ENCODE measurements at places on chromosomes 5 and 9.

GRCh38 chr9:138061631-138062030, 184.0 kb downstream of the CACNA1B start:
- DNase-seq: no peak

DNA sequence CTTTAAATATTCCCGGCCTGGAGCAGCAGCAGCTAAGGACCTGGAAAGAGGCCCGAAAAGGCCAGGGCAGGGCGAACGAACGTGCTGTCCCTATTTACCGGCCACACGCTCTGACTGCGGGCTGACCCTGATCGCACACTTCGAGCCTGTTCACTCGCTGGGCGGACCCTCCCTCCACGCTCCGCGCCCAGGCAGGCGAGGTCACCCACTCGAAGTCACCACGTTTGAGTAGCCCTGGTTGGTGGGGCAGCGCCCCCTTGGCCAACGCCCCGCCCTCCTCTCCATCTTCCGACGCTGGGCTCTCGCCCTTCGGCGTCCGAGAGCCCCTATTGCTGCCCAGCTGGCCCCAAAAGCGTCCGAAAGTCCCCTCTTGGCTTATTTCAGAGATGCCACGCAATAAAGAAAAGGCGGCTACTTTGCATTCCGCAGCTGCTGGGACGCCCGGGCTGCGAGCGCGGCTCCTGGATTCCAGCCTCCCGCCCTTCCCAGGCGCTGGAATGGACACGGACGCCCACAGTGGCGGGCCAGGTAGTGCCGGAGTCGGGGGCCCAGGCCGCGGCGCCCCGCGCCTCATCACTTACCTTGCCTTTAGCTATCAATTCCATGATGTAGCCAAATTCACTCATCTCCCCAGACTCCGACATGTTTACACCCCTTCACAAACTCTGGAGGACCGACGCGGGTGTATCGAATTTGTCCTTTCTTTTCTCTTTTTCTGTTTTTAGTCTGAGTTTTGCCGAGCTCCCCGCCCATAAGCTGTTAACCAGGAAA, 9.9 kb upstream of the TRIM36 start:
- peak; percentile 77 for DNase-seq

- DNase-seq: no peak
Observed at GRCh38 chr9:134123764-134124128, 12.1 kb upstream of the WDR5 start.

GRCh38 chr9:87533271-87533670, 35.6 kb downstream of the DAPK1 start:
- no peak for DNase-seq

GRCh38 chr9:108722396-108722795, 133.4 kb downstream of the ACTL7B start:
- DNase-seq: no peak

DNA sequence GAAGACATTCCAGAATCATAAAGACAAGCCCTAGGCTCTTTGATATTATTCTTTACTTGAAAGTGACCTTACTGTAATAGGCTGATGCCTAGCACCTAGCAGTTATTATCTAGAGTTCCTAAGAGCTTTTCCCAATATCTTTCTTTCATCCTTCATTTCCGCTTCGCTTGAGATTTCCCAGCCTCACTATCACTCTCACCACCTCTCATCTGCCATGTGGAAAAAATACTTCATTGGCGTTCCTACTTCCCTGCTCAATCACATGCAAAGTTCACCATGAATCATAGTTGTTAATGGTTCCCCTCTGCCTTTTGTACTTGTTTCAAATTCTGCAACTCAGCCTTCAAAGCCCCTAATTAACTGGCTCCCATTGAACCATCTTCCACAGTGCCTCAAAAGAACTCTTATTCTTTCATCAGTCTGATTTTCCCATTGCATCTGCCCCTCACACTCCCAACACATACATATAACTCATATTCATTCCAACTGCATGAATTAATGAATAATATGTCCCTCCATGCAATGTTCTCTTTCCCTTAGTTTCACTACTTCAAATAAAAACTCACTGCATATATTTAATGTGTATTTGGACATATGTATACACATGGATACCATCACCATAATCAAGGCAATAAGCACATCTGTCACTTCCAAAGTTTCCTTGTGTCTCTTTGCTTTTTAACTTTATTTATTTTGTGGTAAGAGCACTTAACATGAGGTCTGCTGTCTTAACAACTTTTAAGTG, 221.6 kb downstream of the PARP8 start:
- DNase-seq: no peak

DNA sequence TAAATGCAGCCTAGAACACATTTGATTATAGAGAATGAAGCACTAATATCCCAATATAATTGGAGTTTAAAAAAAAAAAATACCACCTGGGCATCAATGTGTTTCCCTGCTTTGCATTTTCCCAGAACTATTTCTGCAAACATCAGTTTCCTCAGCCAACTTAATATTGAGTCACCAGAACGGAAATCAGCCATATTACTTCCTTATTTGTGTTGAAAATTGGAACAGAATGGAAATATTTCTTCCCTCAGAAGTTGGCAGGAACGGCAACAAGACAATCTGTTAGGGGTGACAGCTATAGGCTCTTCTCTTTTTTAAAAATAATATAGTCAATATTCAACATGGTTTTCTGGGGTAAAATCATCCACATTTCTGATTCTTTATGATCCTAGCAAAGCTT, 4.0 kb downstream of the MFAP3 start:
- DNase-seq: no peak

GRCh38 chr5:116428966-116429365, 145.7 kb downstream of the SEMA6A start:
- DNase-seq: no peak

DNA sequence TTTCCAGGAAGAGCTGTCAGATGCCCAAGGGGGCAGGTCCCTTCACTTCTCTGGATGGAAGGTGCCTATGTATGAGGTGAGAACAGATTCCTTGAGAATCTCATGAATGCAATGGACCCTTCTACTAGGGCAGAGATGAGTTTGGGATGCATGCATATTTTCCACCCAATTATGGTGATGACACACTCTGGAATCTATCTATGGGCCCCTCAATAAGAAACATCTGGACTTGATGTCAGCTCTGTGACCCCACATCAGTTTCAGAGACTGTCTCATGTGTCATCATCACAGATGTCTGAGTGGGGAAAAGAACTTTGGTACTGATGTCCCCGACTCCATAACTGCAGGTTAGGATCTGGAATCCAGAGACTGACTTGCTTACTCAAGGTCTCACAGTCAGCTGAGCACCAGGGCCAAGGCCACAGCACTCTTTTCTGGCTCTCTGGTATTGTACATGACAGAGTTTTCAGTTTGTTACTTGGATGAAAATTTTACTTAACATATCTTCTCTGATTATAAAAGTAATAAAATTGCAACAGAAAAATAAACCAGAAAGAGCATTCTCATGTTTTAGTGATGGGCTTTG, 177.0 kb downstream of the DCP2 start:
- DNase-seq: no peak

DNA sequence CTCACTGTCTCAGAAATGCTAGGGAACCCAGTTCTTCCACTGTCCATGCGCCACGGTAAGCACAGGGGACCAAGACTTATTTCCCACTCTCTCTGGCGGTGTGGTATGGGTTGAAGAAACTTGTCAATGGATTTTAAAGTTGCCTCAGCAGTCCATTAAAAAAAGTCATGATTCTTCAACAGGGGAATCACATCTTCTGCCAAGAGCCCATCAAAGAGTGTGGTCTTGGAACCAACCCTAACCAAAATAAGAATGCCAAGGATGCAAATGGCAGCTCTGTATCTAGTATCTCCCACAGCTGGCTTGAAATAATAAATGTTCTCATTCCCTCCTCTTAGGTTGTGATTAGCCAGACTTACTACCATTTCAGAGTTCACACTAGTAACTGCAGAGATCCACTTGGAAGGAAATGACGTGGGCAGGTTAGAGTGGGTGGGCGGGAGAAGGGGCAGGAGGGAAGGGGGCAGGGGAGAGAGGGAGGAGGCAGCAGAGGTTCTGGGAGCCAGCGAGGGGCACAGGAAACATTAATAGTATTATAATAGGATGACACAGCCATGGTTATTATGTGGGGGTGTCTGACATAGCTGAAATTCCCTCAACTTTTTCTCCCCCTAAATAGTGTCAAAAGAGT, 17.6 kb downstream of the PTCH1 start:
- DNase-seq: no peak

DNA sequence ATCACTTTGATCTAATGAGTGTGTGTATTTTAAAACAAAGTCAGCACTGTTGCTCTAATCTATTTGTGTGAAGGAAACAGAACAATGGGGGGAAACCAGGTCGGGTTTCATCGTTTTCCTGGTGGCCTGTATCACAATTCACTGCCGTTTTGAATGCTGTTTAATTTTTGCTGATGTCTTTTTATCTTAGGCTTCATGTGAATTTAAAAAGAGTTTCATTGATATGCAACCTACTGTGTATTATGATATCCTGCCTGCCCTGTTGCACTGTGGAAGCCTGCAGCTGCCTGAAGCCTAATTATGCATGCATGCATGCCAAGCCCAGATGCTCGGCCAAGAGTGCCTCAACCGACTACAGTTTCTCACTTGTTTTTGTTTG, 307.5 kb downstream of the ZNF608 start:
- DNase-seq: peak; percentile 37

GRCh38 chr9:95678759-95679158, 162.0 kb upstream of the PTCH1 start:
- no peak for DNase-seq

DNA sequence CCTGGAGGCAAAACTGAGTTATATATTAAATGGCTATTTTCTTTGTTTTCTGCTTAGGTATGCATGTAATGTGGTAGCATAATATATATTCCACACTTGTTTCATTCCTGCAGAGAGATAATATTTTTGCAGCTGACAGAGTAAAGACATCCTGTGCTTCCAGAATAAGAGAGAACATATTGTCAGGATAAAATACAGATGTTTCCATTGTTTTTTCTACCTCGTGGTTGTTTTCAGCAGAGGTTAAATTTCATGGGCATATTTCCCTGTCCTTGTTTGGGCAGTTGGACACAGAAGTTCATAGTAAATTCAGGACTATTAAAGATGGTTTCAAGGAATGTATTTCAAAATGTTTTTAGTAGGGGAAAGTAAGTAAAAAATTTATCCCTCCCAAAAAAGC, 47.6 kb upstream of the MEGF10 start:
- no peak for DNase-seq

DNA sequence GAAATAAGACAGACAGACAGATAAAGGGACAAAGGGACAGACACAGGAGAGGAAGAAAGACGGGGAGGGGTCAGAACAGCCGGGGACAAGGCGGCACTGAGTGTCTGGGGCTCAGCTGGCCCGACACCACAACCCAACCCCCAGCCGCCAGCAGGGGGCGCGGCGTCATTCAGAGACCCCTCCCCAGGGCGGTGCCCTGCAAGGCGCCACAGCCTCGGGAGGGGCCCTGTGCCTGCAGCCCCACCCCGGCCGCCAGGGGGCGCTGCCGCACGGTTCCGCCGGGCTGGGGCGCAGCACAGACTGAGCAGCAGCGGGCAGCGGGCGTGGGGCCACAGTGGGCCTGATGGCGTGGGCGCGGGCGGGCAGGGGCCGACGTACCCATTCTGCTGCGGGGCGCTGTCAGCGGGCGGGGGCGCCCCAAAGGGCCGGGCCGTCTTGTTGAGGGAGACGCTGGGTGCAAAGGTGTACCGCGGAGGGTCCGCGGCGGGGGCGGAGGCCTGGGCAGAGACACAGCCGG, 5.9 kb downstream of the PDLIM7 start:
- peak; percentile 95 for DNase-seq

GRCh38 chr9:27703216-27703980, 130.1 kb upstream of the C9orf72 start:
- DNase-seq: no peak

GRCh38 chr5:60738461-60738860, 38.5 kb upstream of the DEPDC1B start:
- no peak for DNase-seq

- DNase-seq: no peak
Observed at GRCh38 chr5:116437351-116437705, 137.3 kb downstream of the SEMA6A start.

DNA sequence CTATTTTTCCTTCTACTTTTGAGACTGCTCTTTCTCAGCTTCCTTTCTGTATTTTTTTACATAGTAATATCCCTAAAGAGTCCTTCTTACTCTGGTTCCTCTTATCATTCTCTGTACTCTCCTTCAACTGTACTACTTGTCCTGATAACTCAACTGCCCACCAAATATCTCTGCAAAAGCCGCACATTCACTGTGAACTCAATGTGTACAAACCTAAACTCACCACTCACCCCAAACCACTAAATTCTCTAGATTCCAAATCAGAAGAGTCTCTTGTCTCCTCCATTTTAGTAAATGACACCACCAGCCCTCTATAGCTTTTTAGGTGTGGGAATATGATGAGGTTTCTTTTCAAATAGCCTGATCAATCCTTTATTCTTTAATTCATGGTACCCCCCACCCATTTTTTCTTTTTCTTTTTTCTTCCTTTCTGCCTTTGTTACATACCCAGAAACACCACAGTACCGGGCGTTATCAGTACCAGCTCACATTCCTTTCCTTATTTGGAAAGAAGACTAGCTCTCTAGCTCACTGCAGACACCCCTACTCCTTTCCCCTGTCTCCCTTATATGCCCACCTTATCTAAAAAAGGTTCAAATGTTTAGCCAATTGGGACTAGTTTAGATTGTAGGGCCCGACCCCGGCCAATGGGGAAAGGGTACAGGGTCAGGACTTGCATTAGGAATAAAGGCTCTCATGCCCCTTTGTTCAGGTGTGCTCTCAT, 63.1 kb upstream of the RANBP6 start:
- no peak for DNase-seq

- no peak for DNase-seq
Observed at GRCh38 chr5:140297283-140297682, 5.6 kb downstream of the PFDN1 start.

GRCh38 chr5:75670577-75670976, 46.7 kb downstream of the POC5 start:
- DNase-seq: no peak

DNA sequence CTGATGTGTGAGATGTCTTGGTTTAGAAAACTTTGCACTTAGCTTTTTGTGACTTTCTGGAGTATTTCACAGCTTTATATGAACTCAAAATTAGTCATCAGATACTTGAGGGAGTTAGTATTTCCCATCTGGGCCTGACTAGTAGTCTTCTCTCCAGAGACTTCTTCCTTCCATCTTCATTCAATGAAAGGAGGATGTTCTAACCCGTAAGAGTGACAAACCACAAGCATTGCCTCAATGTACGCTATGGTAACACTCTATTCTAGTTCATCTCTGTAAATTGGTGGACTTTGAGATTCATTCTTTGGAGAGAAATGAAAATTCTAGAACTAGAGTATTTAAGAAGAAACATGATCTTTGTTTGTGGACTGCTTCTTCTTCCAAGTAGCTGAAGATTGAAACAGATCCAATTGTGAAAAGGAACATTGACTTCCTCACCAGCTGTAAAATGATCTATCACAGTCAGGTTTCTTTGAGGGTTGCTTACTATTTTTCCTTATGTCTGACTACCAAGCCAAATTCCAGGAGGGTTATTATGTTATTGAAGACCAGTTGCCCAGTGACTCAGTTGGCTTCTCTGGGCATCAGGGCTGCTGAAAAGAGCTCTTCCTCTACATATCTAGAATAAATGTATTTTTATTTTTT, 157.6 kb downstream of the SLC12A2 start:
- DNase-seq: no peak
